Stimulated activated CD8-positive, alpha-beta memory T cell treated with anti-CD3 and anti-CD28 coated beads, Interleukin-7, amount 100 ng/mL, for 48 hours (primary cell): ENCODE measurements at places on chromosomes 11 and 22.

- no peak for DNase-seq
These were observed 32.0 kb upstream of the SERPIND1 start for GRCh38 chr22:20741634-20742581.

GRCh38 chr11:119179983-119180382 lies 5.3 kb upstream of the NHERF4 start:
- no peak for DNase-seq

DNA sequence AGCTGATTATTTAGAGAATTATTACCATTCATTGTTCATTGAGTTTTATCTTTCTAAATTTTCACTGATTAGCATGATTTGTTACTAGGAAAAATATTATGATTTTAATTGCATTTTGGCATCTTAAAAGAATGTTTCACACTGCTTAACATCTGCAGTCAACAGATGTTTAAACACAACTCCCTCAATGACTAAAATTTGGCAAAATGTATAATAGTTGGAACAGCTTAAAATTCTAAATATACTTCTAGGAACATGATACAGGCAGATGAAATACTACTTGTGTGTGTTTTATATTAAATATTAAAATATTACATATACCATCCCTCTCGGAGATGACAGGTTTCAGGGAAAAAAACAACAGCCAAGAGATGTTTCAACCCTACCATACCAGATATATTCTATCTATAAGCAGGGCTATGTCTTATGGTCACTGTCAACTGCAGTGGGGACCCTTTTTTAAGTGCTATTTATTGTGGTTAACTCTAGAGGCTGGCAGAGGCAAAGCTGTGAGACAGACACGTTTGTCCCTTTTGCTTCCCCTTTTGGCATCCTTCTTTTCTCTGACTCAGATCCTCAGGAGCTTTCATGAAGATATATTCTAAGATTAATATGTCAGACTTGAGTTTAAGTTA lies 81.9 kb downstream of the BDNF start:
- no peak for DNase-seq

DNA sequence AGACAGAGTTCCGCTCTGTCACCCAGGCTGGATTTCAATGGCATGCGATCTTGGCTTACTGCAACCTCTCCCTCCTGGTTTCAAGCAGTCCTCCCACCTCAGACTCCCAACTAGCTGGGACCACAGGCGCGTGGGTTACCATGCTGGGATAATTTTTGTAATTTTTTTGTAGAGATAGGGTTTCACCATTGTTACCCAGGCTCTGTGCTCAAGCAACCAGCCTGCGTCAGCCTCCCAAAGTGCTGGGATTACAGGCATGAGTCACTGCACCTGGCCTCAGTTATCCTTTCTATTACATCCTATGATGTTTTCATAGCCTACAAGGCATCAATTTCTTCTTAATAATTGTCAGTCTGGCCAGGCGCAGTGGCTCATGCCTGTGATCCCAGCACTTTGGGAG lies 36.5 kb downstream of the LRRC74B start:
- DNase-seq = no peak

GRCh38 chr11:5737670-5738392 lies 1.6 kb downstream of the OR56B1 start:
- no peak for DNase-seq

GRCh38 chr22:45996241-45997076 lies 19.5 kb upstream of the WNT7B start:
- DNase-seq = no peak

GRCh38 chr11:34192481-34193401 lies 87.3 kb downstream of the NAT10 start:
- DNase-seq = no peak

- no peak for DNase-seq
These were observed 299.5 kb upstream of the B3GAT1 start for GRCh38 chr11:134711588-134711987.

GRCh38 chr22:49218142-49218541 lies 609.5 kb downstream of the BRD1 start:
- DNase-seq = no peak

DNA sequence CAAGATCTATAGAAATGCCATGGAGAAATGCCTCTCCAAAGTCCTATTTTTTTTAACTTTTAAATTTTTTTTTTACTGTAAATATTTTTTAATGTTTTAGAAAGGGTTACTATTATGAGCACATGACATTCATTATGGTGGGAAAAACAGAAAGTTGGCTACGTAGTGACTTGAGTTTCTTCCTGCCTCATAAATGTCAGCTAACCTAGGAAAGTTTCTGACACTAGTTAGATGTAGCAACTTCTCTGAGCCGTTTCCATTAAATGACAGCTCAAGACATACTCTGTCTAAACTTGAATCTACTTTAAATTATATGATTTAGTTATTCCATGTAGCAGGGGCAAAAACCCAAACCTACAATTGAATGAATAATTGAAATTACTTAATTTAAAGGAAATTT lies 18.4 kb upstream of the CTSC start:
- DNase-seq = no peak

- no peak for DNase-seq
These were observed 6.0 kb downstream of the DDX25 start for GRCh38 chr11:125910226-125910849.
